ENCODE measurements at places on chromosomes 1 and 21. TPM values are rescaled to one million over a fixed set of nuclear protein-coding genes. Genes with fewer than 3 reads are reported as not detected.

The MCM3AP gene
- total RNA-seq: 128 TPM

GRCh38 chr1:9883585-9884449 is 26.3 kb downstream of the CTNNBIP1 start:
- DNase-seq: no peak

DNA sequence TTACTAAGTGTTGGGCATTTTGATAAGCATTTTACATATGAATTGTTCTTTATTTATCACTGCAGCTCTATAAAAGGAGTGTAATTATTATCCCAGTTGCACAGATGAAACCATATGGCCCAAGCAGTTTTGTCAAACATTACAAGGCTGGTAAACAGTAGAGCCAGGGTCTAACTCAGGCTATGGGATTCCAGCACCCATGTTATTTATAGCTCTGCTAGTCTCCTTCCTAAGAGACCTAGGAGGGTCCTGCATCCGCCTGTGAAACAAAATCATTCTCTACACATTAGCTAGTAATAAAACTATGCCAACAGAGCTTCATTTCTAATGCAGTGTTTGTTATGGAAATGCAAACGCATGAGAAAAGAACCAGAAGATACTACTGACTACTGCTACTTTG is 58.6 kb downstream of the IL23R start:
- DNase-seq: no peak

GRCh38 chr1:152878042-152878441 is at the start of gene SMCP:
SMCP (plus strand) TSS chr1:152878322; CDS start chr1:152884423, 6,101 bp downstream.
- no peak for DNase-seq

Measured in uterus (tissue), 4 donors.